ENCODE measurements at places on chromosomes 5 and 9.

- no peak for DNase-seq
Measured at GRCh38 chr5:80916676-80917075, 43.5 kb upstream of the RASGRF2 start.

DNA sequence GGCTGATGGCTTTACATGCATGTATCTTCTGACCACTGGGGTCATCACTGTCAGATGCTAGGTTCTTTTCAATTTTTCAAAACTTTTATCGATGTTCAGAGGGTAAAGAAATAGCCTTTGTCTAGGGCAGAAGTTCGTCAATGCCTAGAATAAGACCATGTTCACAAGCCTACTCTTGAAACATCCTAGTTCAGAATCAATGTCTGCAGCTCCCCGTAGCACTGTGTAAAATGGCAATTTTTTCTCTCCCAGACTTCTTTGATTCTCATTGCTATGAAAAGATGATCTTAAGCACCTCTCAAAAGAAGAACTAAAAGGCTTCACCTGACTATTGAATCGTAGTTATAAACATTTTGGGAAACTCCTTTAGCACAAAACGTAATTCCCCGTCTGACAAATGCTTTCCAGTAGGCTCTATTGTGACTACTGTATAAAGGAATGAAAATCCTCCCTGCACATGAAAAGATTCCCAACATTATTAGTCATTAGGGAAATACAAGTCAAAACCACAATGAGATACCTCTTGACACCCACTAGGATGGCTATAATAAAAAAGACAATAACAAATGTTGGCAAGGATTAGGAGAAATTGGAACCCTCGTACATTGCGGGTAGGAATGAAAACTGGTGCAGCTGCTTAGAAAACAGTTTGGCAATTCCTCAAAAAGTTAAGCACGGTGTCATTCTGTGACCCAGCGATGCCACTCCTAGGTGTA is 263.5 kb downstream of the ARHGAP26 start:
- no peak for DNase-seq

DNA sequence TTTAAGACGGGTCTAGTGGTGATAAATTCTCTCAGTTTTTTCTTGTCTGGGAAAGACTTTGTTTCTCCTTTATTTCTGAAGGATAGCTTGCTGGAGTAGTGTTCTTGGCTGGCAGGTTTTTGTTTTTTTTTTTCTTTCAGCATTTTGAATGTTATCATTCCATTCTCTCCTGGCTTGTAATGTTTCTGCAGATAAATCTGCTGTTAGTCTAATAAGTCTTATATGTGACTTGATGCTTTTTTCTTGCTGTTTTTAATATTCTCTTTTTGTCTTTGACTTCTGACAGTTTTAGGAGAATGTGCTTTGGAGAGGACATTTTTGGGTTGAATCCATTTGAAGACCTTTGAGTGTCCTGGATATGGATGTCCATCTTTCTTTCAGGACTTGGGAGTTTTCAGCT is 16.0 kb downstream of the HSD17B4 start:
- no peak for DNase-seq

GRCh38 chr5:77638763-77639671 is 504 bp upstream of the OTP start:
- DNase-seq: no peak

DNA sequence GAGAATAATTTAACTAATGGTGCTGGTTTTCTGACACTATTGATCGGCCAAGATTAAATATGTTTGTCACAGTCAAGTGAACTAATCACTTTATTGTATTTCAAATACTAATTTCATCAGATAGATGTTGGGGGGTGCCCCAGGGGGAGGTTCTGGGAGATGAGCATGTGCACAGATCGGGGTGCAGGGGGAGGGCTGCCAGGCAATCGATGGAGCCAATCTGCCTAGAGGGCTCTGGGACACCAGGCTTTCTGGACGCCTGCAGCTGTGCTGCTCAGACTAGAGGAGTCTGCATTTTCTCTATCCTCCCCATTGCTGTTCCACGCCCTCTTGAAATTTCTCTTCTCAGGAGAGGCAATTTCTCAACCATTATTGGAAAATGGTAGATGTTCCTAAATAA is 100.0 kb upstream of the ALDH1B1 start:
- DNase-seq: no peak

GRCh38 chr9:97831843-97832636 is 21.0 kb upstream of the FOXE1 start:
- DNase-seq: peak; percentile 33

GRCh38 chr5:100479079-100479688 is 56.0 kb upstream of the FAM174A start:
- peak; percentile 76 for DNase-seq

- DNase-seq: no peak
Measured at GRCh38 chr5:173197375-173197891, 37.6 kb downstream of the NKX2-5 start.

DNA sequence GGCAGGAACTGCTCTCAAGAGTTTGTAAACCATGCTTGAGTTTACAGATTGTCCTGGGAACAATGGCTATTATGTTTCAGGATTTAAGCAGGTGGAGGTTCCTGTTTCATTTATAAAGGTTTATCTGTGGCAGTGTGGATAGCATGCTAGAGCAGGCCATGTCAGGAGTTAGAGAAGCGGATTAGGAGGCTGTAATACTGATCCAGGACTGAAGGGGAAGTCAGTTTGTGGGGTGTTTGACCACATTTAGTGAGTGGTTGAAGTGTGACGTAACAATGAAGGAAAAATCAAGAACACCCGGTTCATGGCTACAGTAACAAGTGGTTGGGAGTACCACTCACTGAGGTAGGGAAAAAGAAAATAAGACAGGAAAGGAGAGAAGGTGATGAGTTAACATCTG is 299.0 kb downstream of the TLR4 start:
- DNase-seq: no peak

DNA sequence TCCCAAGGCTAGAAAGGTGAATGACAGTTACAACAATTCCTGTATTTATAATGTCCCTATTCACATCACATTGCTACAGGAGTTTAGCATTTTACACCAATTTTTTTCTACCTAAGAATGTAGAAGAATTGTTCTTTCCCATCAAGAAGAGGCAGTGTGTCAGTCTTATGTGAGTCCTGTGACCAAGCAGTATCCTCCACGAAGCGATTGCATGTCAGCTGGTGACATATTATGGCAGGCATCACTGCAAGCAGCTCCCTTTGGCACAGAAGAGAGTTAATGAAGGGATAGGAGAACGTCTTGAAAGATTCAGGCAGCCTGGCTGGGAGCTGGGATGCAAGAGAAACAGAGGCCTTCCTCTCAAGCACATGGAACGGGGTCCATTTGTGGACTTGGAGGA is 199.8 kb downstream of the SMC2 start:
- DNase-seq: no peak

DNA sequence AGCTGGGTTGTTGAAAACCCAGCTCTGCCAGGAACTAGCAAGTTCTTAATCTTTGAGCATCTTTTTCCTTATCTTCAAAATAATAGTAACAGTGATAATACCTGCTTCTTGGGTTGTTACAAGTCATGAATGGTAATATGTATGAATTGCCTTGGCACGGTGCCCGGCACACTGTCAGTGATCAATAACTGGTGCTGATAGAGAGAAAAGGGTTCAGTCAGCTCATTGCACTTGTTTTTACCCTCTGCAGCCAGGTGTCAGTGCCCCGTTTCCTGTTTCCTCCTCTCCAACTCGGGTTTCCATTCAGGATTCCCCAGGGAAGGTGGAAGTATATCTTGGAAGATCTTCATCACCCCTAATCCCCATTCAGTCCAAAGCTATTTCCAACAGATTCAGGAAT is 15.8 kb upstream of the NIPAL4 start:
- no peak for DNase-seq

DNA sequence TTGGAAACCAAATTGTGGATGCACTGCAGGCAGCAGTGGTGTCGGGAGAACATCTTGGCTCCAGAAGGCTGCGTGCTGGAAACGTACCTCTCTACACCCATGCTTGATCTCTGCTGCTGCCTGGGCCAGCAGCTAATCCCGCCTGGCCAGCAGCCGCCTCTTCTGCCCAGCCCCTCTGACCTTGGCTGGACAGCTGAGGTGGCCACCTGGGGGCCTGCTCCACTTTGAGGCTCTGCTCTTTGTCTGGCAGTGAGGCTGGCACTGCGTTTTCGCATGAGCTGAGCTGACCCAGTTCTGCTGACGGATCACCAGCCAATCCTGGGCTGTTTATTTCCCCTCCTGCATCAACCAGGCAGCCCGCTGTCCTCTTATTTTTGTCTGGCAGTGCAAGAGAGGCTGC is 154.9 kb downstream of the TENT4A start:
- no peak for DNase-seq

GRCh38 chr9:33142535-33142934 is 24.6 kb downstream of the B4GALT1 start:
- DNase-seq: no peak

DNA sequence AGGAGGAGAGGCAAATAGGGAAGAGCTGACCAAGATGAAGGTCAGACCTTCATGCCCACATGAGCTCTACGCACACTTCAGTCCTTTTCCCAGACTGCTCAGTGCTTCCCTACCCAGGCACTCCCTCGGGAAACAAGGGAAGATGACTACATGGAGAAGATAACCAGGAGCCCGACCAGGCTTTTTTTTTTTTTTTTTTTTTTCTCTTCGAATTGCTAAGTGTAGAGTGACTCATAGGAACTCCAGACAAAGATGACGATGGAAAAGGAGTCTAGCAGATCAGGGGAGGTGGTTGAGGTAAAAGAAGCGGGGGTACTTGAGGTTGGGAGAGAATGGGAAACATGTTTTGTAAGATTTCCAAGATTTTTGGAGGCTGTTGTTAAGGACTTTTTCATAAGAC is 526.1 kb downstream of the BNC2 start:
- DNase-seq: no peak

GRCh38 chr5:37950436-37950835 is 110.6 kb upstream of the GDNF start:
- no peak for DNase-seq

- DNase-seq: no peak
Measured at GRCh38 chr5:109779036-109779735, 89.5 kb downstream of the MAN2A1 start.

DNA sequence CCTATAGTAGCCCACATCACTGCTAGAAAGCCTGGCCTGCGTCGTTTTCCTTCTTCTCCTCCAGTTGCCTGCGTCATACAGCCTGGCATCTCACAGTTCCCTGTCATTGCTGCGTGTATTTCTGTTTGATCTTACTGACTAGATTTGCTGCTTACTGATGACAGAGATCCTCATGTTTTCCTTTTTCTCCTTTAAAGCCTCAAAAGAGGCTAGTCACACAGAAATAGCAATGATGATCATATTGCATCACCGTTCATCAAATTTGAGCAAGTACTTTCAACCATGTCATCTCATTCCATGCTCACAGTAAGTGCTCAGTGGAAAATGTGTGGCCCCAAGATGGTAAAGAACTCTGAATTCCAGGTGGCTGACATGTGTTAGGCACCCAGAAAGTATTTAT is 76.8 kb downstream of the MVB12B start:
- no peak for DNase-seq

DNA sequence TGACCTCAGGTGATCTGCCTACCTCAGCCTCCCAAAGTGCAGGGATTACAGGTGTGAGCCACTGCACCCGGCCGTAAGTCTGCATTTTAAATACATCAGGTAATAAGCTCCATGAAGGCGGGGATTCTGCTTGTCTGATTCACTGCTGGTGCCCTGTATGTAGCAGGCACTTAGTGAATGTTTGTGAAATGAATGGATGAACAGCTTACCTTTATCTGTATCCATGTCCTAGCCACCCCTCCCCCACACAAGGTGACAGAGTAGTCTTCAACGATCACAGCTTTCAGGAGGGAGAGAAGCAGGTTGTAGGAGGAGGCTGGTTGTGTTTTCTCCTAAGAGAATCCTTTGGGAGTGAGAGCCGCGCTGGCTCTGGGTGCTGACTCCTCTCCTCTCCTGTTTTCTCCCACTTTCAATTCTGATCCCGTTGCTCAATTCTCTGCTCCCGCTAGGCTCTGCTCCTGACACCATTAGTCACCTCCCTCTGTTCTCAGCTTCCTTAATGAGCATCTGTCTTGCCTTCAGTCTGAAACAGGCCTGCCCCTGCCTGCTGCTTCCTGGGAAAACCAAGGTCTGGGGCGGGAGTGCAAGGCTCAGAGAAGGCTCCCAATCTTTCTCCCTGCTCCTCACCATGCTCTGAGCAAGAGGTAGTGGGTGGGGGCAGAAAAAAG is 88.8 kb upstream of the CTNNA1 start:
- DNase-seq: no peak

GRCh38 chr9:37126214-37126788 is 5.9 kb downstream of the ZCCHC7 start:
- DNase-seq: no peak

- DNase-seq: no peak
Measured at GRCh38 chr5:72402381-72402890, 82.3 kb downstream of the PTCD2 start.

GRCh38 chr5:65047948-65048690 is 279.4 kb downstream of the CWC27 start:
- no peak for DNase-seq

GRCh38 chr5:142966121-142966420 is 195.9 kb downstream of the ARHGAP26 start:
- DNase-seq: no peak

DNA sequence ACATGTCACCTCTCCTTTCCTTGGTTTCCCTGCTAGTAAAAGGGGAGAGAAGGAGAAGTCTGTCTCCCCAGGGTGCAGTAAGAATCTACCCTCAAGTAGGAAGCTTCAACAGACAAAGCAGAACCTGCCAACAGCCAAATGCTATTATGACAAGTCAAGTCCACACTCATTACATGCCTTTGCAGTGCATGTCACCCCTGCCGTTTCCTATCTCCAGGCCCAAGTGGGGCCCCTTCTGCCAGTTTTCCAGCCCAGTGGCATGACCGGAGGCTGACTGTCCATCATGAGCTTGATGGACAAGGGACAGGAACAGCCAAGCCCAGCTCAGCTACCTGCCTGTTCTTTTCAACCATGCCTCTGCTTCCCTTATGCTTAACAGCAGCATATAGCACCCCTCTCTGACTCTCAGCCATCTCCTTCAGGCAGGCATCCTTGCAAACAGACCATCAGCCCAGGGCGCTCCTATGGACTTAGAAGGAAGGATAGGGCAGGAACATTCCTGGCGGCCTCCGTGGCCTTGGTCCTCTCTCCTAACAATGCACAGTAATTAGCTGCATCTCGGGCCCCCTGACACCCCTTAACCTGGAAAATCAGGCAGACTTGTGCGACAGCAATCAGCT is 107.2 kb upstream of the RAD23B start:
- DNase-seq: no peak

GRCh38 chr5:34530637-34531036 is 125.5 kb upstream of the RAI14 start:
- DNase-seq: no peak

- DNase-seq: no peak
Measured at GRCh38 chr5:123472150-123472924, 39.6 kb upstream of the CSNK1G3 start.
